ENCODE measurements at places on chromosomes 16 and 17. TPM values are rescaled to one million over a fixed set of nuclear protein-coding genes. Genes with fewer than 3 reads are reported as not detected.

ATAD5 gene
- total RNA-seq: 24.6 TPM

GRCh38 chr17:47693731-47694580, at the start of gene TBKBP1:
TSS of gene TBKBP1 (plus strand) at chr17:47694161. CDS start at chr17:47696113, 1,952 bp downstream.
- H3K27ac ChIP-seq: peak within 1 kb of the TSS; percentile 86
- no peak for DNase-seq
- peak within 1 kb of the TSS; percentile 89 for H3K4me3 ChIP-seq
- peaks cover 2% of the 10 kb centered on the region for H3K27me3 ChIP-seq

TBC1D3E gene
- not detected for total RNA-seq

EFNB3 gene
- total RNA-seq: not detected

DNA sequence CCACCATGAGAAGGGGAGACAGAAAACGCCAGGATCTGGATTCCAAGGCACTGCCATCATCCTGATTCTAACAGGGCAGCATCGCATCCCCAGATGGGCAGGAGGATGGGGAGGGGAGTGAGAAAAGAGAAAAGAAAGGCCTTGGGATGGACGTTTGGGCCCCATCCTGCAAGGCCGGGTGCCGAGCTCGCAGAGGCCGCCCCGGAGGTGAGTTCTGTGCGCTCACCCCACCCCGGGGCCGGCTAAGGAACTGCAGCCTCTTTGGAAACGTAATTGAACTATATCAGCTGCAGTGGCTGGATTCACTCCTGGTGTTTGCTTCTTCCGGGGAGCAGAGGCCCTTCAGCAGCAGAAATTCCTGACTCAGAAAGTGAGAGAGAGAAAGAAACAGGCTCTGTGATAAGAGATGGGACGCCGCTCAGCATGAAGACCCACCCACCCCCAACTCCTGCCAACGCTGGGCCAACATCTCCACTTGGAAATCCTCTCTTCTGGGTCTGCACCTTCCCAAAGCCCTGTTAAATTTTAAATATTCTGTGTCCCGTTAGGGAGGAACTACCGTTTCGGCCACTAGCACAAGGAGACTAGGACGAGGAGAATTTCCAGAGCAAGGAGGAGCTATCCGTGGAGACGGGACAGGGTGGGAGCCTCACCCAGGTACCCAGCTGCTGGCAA, 8.5 kb upstream of the SSTR2 start:
- no peak overlapping the region for H3K4me3 ChIP-seq
- DNase-seq: peak; percentile 48
- H3K27ac ChIP-seq: no peak overlapping the region
- H3K27me3 ChIP-seq: peaks cover 20% of the 10 kb centered on the region
- peaks cover 14% of the 10 kb centered on the region for H3K4me1 ChIP-seq

SLC22A31 gene
- 0.71 TPM for total RNA-seq

GRCh38 chr17:14150619-14151018, 81.3 kb downstream of the COX10 start:
- no peaks in the 10 kb centered on the region for H3K27me3 ChIP-seq
- H3K4me1 ChIP-seq: peaks cover 28% of the 10 kb centered on the region
- no peak overlapping the region for H3K27ac ChIP-seq
- peaks cover 53% of the 10 kb centered on the region for H3K36me3 ChIP-seq

Measured in activated T-helper 2 cell treated with anti-CD3 and anti-CD28 coated beads, Interferon-gamma antibody, Interleukin-2, Interleukin-4, amounts not matched to agents 10 μg/mL and 5 μg/mL and 100 μg/mL, durations not matched to agents 14 hours and 24 hours and 36 hours (primary cell).